ENCODE measurements at places on chromosomes 16 and 17. TPM values are rescaled to one million over a fixed set of nuclear protein-coding genes. Genes with fewer than 3 reads are reported as not detected.

Gene NOL3
- 5.3 TPM for total RNA-seq

Gene TOM1L1
- 75.7 TPM for total RNA-seq

DNA sequence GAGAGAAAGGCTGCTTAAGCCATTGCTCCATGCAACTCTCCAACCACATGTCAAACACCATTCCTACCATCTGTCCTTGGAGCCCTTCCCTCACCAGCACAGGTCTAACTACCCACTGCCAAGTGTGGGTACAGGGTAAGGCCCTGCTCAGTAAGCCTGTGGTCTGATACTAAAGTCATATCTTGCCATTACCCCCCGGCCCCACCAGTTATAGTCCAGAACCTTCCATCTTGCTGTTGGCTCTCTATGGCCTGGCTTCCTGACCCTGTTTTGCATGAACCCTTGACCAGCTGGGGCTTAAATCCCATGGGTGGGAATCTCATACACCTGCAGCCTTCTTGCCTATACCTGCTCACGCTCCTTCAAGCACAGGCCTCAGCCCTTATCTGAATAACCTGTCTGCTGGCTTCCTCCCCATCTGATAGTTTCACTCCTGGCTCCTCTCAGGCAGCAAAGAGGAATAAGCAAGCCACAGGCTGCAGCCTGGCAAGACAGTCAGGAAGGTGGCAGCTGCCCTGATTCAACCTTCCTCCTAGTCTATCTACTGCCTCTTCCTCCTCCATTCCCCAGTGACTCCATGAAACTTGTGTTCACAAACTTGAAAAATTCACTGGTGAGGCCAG lies 64.1 kb downstream of the ZFHX3 start:
- no peak for DNase-seq

DNA sequence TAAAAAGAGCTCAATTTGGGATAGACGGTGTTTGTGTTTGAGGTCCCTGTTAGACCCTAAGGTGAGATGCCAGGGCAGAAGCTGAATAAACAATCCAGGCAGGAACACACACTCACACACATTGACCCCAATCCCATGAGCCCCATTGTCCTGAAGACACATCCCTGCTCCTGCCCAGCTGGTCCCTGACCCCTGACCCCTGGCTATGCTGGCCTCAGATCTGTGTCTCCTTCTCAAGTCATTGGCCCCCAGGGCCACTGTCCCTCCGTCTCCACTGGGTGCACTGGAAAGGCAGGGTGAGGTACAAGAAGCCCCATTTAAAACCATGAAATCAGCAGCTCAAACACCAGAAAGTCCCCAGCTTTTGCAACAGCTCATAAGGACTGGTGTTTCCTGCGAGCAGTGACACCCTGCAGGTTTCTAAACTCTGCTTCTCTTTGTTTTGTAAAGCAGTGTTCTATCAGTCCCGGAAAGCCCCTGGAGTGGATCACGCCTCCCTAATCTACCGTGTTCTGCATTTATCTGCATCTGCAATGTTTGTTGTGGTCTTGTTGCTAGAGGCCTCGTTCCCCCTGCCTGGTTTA lies 18.0 kb upstream of the ASGR2 start:
- peak; percentile 90 for DNase-seq

All from H7 (cell line).